ENCODE measurements at places on chromosomes 1 and 21.

DNA sequence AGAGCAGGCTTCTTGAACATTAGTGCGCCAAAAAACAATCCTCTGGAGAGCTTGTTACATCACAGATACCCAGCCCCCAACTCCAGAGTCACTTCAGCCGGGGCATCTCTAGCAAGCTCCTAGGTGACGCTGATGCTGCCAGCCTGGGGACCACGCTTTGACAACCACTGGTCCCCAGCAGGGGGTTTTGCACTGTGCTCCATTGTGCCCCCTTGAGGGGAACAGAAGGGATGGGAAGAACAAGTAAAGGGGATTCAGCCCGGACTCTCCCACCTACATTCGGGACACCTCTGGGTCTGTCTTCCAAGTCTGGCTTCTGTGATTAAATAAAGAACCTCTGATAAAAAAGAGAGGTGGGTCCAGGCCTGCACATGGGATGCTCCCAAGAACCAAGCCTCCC lies 60.4 kb downstream of the ATP5PO start:
- no peak for DNase-seq

DNA sequence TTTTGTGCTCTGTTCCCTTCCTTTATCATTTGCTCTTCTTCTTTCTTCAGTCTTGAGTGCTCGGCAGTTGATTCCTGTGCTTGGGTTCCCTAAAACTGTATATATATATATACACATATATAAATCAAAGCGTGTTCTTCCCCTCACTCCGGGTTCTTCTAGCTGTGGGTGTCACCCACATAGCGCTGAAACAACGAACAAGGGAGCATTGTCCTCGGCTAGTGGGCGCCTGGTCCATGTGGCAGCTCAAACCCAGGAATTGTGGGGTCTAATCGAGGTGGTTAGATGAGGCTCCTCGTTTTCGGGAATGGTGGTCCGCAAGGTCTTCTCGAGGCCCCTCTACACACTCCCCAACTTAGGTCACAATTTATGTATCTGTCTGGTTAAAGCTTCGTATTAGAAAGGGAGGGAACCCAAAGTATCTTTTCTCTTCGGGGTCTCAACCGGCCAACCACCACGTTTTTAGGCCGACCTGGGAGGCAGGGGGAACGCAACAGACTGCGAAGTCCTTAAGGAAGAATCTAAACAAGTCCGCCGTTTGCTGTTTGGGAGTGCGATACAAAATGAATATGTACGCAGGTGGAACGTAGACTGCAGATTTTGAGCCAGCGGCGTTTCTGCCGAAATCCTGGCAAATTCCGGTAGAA lies 504 bp upstream of the SDHC start:
- no peak for DNase-seq

DNA sequence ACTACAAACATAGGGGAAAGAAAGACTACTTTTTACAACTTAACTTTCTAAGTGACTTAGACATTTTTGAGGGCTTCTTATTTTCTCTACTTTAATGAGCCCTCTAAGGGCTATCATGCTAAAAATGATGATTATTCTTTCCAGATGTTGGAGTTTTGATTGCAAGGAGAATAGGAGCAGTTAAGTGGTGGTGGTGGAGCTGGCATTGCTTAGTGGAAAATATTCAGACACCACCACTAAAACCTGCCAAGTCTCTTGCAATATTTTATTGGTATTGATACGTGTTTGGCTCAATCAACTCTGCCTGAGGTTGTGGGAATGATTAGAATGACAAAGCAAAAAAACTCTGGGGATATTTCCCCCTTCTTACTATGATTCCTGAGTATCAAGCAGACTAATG lies 82.6 kb upstream of the PTGFR start:
- DNase-seq = no peak

GRCh38 chr1:226363801-226364513 lies 43.9 kb downstream of the PARP1 start:
- DNase-seq = no peak

DNA sequence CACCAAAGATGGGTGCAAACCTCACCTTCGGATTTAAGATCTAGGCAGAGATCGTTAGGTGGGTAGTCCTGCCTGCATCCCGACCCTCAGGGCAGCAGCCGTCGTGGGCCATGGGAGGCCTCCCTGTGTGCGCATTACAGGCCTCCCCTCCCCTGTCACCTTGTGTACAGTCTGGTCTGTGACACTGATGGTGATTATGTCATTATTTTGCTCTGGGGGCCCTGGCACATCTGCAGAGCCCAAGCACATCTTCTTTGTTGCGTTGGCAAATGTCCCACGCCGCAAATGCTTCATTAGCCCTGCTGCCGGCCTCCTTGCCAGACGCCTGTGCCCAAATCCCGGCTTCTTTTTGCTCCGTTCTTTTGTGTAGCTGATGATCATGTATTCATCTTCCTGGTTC lies 31.7 kb downstream of the PROX1 start:
- DNase-seq = no peak

DNA sequence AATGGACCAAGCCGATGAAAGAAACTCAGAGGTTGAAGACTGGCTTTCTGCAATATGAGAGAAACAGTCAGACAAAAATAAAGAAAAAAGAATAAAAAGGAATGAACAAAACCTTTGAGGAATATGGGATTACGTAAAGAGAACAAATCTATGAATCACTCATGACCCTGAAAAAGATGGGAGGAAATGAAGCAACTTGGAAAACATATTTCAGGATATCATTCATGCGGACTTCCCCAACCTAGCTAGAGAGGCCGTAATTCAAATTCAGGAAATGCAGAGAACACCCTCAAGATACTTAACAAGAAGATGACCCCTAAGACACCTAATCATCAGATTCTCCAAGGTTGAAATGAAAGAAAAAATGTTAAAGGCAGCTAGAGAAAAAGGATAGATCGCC lies 705.3 kb upstream of the CHRM3 start:
- DNase-seq = peak; percentile 39

DNA sequence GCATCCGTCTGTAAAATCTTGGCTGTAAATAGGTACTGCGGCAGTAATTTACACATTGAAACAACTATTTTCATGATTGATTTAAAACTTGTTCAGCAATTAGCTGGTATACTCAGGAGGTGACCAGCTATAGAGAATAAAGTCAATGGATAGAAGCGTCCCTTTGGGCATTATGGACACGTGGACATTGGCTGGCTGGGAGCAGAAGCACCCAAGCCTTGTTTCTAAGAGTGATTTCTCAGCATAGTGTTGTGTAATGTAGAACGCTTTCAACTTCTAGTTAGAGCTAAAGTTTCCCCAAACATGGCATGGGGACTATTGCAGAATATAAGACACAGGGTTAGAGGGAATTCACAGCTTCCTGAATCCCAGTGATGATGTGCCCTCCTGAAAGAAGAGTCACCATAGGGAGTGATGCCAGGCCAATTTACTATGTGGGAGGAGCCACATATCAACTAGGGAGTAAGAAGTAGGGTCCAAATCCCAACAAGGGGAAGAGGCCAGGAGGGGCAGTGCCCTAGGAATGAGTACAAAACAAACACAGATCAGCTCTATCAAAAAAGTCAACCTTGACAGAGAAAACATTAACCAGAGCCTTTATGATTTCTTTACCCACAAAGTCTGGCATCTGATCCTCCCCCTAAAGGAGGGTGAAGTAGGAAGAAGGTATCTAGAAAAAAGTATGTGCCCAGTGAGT lies 92.7 kb downstream of the SUSD4 start:
- DNase-seq = no peak

GRCh38 chr1:191595170-191595569 lies 563.1 kb upstream of the RGS18 start:
- DNase-seq = no peak

DNA sequence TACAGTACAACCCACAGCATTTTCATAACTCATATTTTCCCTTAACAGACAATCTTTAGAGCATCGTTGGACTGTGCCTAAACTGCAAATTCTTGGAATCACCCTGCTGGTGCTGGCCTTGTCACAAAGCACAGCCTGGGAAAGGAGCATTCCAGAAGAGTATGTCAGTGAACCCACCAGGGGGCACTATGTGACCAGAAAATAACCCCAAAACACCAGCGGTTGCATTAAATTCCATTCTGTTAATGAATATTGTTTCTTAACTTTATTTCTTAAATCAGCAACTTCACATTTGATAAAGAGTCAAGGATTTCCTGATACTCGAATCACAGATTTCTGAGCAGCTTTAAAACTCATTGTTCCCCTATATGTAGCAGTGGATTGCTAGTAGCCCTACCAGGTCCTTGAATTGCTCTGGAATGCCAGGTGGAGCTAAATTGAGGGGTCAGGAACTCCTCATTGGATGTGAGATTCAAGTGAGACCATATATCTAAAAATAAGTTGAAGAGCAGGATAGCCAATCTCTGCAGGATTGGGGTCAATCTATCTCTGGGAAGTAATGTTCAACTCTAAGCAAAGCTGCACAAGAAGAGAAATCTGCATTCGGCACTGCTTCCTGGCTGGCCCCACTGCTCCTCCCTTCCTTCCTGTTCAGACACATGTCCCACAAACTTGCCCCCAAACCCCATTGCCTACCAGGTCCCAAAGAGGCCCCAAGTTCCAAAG lies 12.7 kb upstream of the RAB4A start:
- DNase-seq = peak; percentile 66

DNA sequence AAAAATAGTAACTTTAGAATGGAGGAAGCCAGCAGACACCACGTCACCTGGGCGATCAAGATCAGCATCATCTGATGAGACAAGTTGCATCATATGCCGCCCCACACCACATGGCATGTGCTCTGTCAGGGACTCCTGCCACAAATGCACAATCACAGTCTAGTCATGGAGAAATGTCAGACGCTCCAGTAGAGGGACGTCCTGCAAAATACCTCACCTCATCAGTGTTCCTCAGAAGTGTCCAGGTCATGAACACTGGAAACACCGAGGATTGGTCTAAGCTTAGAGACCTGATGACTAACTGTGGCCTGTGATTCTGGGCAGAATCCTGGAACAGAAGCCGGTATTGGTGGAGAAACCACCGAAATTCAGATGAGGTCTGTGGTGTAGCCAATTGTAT lies 14.3 kb downstream of the ADARB1 start:
- DNase-seq = no peak

DNA sequence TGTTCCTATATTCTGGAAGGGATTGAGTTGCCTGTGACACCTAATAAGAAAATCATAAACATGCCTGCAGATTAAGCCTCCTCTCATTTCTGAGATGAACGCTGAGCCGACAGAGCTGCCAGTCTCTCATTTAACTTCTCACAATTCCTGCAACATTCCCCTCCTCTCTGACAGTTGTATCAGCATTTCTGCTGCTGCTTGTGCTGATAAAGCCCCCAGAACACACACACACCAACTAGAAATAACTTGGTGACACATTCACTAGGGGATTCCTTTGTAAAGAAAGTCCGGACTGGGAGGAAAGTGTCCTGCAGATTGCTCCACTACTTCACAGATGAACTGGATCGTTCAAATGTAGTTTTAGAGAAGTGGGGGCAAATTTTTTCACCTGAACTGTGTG lies 437.3 kb downstream of the PLA2G4A start:
- DNase-seq = no peak

GRCh38 chr1:11473491-11474034 lies 5.4 kb upstream of the DISP3 start:
- peak; percentile 5 for DNase-seq

- no peak for DNase-seq
Observed at GRCh38 chr21:34546542-34546941, 34.5 kb upstream of the KCNE1 start.

GRCh38 chr1:10437052-10437451 lies 6.8 kb downstream of the CENPS start:
- DNase-seq = no peak

- no peak for DNase-seq
Observed at GRCh38 chr1:204107892-204108291, 35.0 kb downstream of the SOX13 start.

DNA sequence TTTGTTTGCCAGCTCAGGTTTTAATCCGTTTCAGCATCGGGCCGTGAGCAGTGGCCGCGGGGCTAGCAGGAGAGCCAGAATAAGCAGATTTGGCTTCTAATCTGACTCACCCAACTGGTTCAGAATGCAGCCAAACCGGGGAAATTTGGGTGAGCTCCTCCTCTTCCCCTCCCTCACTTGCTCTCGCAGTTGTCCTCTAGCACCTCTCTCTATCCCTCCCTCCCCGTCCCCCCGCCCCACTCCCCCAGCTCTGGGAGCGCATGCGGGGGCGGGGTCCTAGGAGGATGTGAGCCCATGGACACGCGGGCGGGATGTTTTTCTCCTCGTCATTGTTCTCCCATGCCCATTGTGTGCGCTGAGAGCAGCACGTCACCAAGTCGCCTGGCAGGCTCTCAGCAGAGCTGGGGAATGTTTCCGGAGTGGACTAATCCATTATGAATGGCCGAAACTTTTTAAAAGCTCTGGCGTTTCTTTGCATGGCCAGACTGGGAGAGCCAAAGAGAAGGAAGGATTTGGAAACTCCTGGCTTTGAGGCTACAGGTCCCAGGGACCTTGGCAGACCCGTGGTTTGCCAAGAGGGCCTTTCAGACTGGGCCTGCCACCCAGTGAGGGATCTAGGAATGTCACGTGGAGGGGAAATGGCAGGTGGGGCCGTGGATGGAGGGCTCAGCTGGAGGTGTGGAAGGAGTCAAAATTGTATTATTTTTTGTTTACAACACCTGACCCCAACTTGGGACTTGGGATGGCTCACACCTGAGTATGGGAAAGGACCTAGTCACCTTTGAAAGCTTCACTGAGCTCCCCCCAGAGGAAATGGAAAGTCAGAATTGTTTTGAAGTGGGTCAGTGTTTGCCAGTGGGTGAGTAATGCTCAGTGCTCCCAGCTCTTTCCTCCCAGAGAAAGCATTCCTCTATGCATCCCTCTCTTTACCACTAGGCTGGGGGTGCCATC lies 39.2 kb downstream of the CDK18 start:
- DNase-seq = peak; percentile 83

DNA sequence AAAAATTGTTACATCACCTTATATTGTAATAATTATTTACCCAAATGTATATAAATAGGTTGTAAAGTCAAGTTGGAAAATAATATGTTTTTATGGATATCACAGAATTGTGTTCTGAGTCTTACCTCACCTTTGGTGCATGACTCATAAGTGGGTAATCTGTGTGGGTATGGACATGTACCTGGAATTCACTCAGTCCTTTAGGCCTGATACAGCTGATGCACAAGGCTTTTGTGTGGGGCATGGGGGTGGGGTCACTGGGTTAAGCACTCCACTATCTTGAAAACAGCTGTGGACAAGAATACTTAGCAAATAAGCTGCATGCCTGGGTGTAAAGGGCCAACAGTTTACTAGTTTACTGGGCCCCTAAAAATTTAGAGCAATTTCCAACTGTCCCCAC lies 34.4 kb downstream of the INKA2 start:
- no peak for DNase-seq

GRCh38 chr1:16727190-16728111 lies 12.9 kb upstream of the RNU1-4 start:
- DNase-seq = peak; percentile 85

DNA sequence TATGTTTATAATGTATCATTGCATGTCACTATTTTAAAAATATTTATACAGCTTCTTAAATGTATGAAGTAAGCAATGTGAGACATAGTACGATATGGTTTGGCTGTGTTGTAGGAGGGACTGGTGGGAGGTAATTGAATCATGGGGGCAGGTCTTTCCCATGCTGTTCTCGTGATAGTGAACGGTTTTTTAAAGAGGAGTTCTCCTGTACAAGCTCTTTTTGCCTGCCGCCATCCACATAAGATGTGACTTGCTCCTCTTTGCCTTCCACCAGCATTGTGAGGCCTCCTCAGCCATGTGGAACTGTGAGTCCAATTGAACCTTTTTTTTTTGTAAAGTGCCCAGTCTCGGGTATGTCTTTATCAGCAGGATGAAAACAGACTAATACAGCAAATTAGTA lies 10.3 kb downstream of the ABCD3 start:
- DNase-seq = no peak

- DNase-seq = no peak
Observed at GRCh38 chr1:3007298-3008147, 13.7 kb upstream of the ACTRT2 start.

GRCh38 chr21:28734522-28735175 lies 258.0 kb downstream of the LTN1 start:
- no peak for DNase-seq

Measured in HFFc6 (cell line).